ENCODE measurements at places on chromosomes 13 and 19. TPM values are rescaled to one million over a fixed set of nuclear protein-coding genes. Genes with fewer than 3 reads are reported as not detected.
A peak's percentile ranks its signal among the peaks of the same experiment; 100 is the strongest.

Gene RASIP1
- 0.36 TPM for total RNA-seq

Gene EXOSC5
- 36.0 TPM for total RNA-seq

Gene CLDN10
- total RNA-seq, result not detected

Gene ZNF90
- 27.0 TPM for total RNA-seq

Gene CGB5
- total RNA-seq, result not detected

Gene NCR1
- not detected for total RNA-seq

DNA sequence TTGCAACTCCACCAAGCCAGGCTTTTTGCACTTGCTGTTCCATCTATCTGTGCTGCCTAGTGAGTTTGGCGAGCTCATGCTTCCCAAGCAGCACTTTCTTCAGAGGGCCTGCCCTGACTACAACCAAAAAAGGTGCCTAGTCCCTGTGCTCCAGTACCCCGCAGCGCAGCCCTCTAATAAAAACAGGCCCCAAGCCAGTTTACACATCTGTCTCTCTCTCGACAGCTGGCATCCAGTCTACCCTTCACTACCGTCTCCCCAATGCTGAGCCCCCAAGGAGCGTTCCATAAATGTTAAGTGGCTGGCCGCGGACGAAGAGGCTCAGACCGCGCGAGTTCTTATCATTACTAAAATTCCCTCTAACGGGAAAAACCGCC, 512 bp downstream of the MED4 start:
- DNase-seq, result peak; percentile 22

- no peak for DNase-seq
These were observed 11.6 kb downstream of the CTU1 start for GRCh38 chr19:51096473-51097165.

DNA sequence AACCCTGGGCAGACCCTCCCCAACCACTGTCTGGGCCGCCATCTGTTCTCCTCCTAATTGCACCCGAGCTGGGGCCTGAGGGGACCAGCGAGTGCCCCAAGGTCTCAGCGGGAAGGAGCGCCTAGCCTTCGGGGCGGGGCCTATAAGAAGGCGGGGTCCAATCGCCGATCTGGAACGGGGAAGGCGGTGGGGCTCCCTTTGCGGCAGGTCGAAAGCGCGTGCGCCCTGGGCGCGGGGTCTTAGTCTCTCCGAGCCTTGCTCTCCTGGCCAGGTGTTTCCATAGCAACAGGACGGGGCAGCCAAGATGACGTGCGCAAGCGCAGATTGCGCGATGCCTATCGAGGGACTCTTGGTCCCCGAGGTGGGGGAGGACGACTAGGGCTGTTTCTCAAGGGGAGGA, 2.8 kb downstream of the MAST1 start:
- DNase-seq, result no peak

DNA sequence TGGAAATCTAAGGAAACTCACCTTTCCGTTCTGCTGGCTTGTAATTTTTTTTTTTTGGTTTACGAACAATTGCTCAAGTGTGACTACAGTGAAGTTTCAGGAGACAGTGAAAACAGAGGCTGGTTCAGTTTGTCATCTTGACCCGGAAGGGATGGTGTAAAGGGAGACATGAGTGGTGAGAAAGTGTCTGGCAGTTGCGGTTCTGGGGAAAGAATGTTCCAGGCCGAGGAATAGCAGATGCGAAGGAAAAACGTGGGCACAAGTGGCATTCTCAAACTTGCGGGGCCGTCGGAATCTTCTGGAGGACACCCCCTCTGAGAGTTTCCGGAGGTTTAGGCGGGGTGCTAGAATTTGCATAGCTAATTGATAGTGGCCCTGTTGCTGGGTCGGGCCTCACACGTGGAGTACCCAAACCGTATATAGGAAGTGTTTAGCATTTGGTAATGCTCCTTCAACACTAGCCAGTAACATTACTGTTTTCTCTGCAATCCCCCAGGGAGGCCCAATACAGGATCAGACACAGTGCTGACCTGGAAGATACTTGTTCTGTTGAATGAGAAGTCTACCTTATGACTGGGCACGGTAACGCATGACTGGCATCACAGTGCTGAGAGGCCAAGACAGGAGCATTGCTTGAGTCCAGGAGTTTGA, 2.8 kb upstream of the TNFSF9 start:
- peak; percentile 99 for DNase-seq

DNA sequence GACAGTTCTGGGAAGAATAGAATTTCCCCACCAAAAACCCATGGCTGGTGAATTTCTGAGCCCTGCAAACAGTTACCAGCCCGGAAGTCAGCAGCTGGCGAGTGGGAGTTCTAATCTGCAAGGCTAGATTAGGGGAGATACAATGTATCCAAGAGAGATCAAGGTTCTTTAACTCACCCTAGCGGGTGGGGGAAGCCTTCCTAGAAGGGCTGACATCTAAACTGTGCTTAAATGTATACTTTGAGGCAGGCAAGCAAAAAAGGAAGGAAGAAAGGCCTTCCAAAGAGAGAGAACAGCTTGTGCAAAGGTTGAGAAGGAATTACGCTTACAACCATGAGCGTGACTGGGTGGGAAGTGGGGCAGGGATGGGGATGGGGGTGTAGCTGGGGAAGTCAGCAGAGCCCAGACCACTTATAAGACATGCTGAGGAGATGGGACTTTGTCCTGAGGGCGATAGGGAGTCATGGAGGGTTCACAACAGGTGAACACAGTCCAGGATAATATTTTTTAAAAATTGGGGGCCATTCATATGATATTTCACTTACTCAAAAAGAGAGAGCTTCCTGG, 20.8 kb upstream of the ZNRF4 start:
- no peak for DNase-seq

GRCh38 chr13:99258210-99258860, at the start of gene GPR18:
GPR18 (minus strand) TSS chr13:99258379; CDS start chr13:99255872, 2,507 bp downstream.
- peak; percentile 66 for DNase-seq

DNA sequence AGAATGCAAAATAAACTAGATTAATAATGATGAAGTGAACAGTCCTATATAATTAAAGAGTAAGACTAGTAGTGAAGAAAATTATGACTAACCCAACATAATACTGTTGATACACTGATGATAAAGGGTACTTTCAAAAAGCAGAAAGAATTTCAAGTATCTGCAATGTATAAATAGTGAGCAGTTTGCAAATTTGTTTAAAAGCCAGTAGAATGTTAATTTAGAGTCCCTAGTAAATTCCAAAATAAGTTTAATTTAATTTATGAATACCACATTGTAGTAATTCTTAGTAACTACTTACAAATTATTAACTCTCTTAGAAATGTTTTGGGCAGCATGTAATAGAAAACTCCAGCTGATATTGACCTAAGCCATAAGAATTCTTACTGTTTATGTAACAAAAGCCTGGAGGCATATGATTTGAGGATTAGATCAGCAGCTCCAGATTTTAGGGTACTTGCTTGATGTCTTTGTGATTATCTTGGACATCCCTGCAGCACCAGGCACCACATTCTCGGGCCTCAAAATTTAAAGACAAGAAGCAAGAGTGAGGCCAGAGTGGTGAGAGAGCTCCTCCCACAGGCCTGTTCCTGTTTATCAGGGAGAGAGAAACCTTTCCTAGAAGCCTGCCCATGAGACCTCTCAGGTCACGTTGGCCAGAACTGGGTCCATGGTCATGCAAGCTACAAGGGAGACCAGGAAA, 67.6 kb upstream of the TDRD3 start:
- peak; percentile 27 for DNase-seq

DNA sequence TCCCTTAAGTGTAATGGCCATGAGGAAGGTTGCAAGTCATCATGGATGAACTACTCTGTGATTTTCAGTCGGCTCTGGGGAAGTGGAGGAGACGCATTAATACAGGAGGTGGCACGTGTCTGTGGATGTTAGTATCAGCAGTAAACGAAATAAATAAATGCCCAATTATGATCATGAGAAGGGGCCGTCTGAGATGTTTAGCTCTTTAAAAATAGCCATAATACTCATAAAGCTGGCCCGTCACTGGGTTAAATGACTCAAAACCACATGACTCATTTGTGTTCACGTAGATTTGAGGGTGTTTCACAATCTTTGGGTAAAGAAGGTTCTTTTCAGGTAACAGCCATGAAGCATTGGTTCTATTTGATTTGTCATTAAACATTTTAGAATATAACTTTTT, 620.6 kb downstream of the GPC6 start:
- no peak for DNase-seq

GRCh38 chr13:108787700-108788414, 158.4 kb downstream of the MYO16 start:
- no peak for DNase-seq

DNA sequence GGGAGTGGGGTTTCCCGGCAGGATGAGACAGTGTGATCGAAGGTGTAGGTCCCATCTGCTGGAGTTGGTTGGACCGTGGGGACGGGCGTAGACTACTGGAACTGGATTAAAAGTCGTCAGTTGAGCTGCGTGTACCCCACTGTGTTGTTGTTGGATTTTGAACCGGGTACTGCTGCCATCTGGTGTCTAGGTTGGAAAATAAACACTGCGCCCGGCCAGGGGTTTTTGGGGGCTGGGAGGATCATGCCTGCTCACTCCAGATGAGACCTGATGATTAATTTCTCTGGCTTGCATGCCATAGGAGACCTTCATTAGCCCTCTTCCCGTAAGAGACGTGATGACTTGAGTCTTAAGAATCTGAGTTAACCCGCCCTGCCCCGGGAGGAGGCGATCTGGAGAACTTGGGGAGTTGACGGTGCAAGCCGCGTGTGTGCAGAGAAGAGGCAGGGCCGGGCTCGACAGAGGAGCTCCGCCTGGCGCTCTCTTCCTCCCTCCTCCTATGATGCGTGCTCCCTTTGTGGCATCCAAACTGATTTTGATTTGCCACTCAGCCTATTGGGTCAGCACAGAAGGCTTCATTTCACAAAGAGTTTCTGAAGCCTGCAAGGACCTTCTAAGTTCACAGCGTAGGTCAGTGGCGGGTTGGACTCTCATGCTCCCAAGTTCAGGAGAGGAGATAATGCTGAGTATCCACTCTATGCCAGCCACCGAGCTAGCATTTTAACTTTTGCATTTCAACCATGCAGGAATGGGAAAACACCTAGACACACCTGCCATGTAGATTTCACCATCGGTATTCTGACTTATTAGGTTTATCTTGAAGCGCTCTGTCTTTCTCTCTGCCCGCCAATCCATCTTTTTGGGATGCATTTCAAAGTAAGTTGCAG, 2.7 kb downstream of the UHRF1 start:
- DNase-seq, result peak; percentile 75

GRCh38 chr13:27194895-27195764, 23.5 kb upstream of the USP12 start:
- no peak for DNase-seq
